ENCODE measurements at places on chromosomes 16 and 17. TPM values are rescaled to one million over a fixed set of nuclear protein-coding genes. Genes with fewer than 3 reads are reported as not detected.

DNA sequence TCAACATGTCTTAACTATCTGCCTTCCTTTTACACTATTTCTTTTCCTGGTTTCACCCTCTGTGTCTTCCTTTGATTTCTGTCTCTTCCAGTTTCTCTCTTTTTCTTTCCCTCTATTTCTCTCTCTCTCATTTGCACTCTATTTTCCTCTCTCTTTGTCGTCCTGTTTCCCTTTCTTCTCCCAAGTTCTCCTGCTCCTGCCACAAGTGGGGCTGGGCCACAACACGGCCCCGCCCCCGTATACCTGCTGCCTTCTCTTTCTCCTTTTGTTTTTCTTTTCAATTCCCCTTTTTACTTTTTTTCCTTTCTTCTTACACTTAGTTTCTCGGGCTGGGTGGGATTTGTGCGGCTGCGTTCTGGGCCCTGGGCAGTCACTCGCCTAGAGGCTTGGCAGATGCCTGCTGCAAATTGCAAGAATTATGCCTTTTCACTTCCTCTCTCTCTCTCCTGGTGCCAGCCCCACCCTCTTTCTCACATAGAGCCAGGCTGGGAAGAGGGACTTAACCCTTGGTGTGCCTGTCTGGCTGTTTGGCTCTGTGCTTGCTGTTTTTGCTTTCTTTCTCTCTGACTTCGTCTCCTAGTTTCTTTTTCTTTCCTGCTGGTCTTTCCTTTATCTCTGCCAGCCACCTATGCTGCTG lies 2139.4 kb downstream of the TP53TG3F start:
- DNase-seq: no peak
- no peak overlapping the region for H3K4me3 ChIP-seq

- H3K27me3 ChIP-seq: peaks cover 17% of the 10 kb centered on the region
- H3K36me3 ChIP-seq: no peaks in the 10 kb centered on the region
- no peak overlapping the region for H3K27ac ChIP-seq
Measured at GRCh38 chr16:88982286-88983084, 5.5 kb upstream of the CBFA2T3 start.

Gene EMC6
- total RNA-seq: 28.6 TPM

Gene TMC8
- total RNA-seq: 26.6 TPM

DNA sequence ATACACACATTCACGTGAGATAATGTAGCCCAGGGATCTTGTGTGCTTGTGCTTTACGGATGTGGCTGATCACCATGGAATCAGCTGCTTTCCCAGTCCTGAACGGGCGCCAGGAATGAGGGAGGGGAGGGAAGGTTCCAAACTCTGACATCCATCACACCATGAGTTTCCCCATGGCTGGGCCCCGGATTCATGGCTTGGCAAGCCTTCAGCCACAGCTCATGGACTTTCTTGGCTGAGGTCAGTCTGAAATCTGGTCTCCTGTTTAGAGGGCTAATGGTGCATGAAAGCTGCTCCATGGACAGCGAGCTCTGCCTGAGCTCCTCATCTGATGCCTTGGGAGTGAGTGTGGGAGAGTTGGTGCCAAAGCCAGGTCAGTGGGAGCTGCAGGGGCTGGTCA lies 767.6 kb upstream of the EEF2KMT start:
- H3K27me3 ChIP-seq: peaks cover 6% of the 10 kb centered on the region
- no peaks in the 10 kb centered on the region for H3K4me1 ChIP-seq
- H3K36me3 ChIP-seq: no peaks in the 10 kb centered on the region
- H3K4me3 ChIP-seq: no peak overlapping the region

Gene BCL6B
- total RNA-seq: 42.6 TPM

- DNase-seq: no peak
- H3K4me1 ChIP-seq: no peaks in the 10 kb centered on the region
- no peak overlapping the region for H3K4me3 ChIP-seq
- no peak overlapping the region for H3K27ac ChIP-seq
- no peaks in the 10 kb centered on the region for H3K27me3 ChIP-seq
Measured at GRCh38 chr16:90007015-90007414, 12.2 kb downstream of the DBNDD1 start.

- peak; percentile 77 for DNase-seq
- no peak overlapping the region for H3K4me3 ChIP-seq
- no peaks in the 10 kb centered on the region for H3K36me3 ChIP-seq
- peaks cover 6% of the 10 kb centered on the region for H3K4me1 ChIP-seq
Measured at GRCh38 chr17:73657473-73658116, 13.3 kb upstream of the SDK2 start.

- H3K4me3 ChIP-seq: no peak overlapping the region
- no peak for DNase-seq
- peaks cover 16% of the 10 kb centered on the region for H3K4me1 ChIP-seq
- H3K27ac ChIP-seq: peak overlapping the region; percentile 6
Measured at GRCh38 chr17:6548578-6549330, 7.6 kb downstream of the PITPNM3 start.

Gene ACSM2B
- total RNA-seq: not detected

DNA sequence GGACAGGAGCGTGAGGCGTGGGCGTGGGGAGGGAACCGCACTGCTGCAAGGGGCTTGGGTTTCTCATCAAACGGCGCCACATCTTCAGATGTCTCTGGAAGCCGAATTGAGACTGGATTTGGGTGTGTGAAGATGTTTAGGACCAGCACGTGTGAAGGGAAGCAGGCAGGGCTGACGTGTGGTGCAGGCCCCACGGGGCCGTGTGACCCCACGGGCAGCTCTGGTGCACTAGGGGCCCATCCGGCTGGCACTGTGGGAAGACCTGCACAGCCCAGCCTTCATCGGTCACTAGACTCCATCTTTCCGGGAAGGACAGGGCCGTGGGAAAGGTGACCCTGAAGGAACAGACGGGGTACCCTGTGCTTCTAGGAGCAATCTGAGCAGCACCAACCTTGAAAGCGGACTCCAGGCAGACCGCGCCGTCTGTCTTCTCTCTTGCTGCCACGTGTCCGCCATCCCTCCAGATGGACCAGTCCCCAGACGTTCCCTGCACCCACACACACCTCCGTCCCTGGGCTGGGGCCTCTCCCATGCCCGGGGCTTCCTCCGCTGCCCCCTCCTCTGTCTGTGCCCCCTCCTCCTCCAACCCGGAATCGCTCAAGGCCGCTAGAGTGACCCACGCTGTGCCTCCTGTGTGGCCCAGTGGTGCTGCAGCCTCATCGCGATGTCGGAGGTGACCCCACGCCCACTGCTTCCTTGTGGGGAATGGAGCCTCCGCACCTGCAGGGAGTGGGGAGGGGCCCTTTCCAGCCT lies 23.4 kb upstream of the CBFA2T3 start:
- H3K36me3 ChIP-seq: no peaks in the 10 kb centered on the region
- H3K4me1 ChIP-seq: peaks cover 6% of the 10 kb centered on the region
- H3K27ac ChIP-seq: no peak overlapping the region

Gene HCRT
- not detected for total RNA-seq

- H3K4me3 ChIP-seq: no peak overlapping the region
- H3K4me1 ChIP-seq: peaks cover 8% of the 10 kb centered on the region
- H3K27me3 ChIP-seq: no peaks in the 10 kb centered on the region
- H3K27ac ChIP-seq: no peak overlapping the region
Measured at GRCh38 chr16:17269439-17269838, 201.3 kb downstream of the XYLT1 start.

Gene MYH1
- 0.81 TPM for total RNA-seq

Gene TSEN54
- total RNA-seq: 21.6 TPM

Gene TBC1D28
- not detected for total RNA-seq
